ENCODE measurements at places on chromosomes 1 and 21. TPM values are rescaled to one million over a fixed set of nuclear protein-coding genes. Genes with fewer than 3 reads are reported as not detected.

GRCh38 chr1:41670217-41670957 is 185.9 kb upstream of the EDN2 start:
- no peak for DNase-seq

- no peak for DNase-seq
Measured at GRCh38 chr1:230280906-230281413, 145.2 kb downstream of the PGBD5 start.

GRCh38 chr1:1776672-1777582 is 1.3 kb downstream of the NADK start:
- DNase-seq, result peak; percentile 62

DNA sequence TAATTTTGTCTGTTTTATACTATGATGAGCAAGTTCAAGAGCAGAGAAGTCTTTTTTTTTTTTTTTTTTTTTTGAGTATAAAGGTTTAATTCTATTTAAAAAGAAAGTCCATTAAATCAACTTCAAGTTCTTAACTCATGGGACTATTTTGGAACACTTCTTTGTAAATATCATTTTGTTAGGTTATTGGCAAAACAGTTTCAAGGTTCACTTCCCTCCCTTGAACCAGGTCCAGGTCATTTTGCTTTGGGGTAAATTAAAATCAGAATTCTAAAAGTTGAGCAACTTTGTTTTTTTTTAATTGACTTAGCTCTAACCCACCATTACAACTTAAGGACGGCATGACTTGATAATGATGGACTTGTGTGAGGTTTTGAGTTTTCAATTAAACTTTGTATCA is 72.3 kb downstream of the WLS start:
- no peak for DNase-seq

DNA sequence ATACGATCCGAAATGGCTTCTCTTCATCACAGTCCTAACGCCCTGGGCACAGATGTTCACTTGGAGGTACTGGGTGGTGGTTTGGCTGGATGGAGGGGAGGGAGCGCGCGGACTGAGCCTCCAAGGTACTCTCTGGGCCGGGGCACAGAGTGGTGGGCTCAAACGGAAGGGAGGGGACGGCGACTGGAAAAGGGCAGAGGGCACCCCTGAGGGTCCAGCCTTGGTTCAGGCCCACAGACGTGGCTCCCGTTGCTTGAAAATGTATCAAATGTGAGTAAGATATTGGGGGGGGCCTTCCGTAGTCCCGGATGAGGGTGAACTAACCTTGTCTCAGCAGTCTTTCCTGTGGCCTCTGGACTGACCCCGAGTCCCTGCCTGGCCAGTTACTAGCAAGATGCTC is 463 bp downstream of the IL12RB2 start:
- no peak for DNase-seq

DNA sequence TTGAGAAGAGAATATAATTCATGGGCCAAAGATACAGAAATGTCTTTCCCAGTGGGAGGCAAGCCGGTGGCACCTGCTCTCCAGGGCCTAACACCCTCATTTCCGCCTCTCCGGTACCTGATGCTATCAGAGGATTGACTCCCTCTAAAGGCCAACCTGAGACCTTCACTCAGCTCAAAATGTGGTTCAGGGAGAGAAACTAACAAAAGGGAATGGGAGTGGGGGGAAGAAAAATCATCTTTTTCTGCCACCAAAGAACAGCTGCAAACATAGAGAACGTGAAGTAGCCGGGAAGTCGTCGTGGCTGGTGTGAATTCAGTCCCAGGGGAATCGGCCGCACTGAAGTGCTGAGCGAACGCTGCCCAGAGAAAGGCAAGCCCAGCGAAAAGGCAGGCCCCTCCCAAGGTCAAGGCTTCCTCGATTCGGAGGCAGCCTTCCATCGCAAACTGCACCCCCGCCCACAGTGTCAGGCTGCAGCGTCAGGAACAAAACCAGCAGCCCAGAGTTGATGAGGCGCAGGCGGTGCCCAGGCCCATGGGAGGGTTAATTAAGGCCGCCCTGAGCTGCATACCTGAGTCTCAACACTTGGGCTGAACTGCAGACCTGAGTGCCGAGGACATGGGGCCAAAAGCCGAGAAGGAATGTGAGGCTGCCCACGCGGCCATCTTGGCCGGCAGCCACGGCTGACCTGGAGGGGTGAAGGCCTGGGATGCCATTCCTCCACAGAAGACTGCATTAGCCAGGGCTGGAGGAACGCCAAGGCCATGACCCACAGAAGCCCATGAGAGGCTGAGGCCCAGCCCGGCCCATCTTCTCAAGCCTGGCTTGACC is 160.2 kb downstream of the PSMG1 start:
- no peak for DNase-seq

- no peak for DNase-seq
Measured at GRCh38 chr1:232473324-232473723, 156.6 kb downstream of the SIPA1L2 start.

GRCh38 chr21:46111193-46111571 is 13.3 kb downstream of the COL6A2 start:
- DNase-seq, result no peak

GRCh38 chr21:19998453-19998852 is 999.8 kb upstream of the NCAM2 start:
- no peak for DNase-seq

- DNase-seq, result no peak
Measured at GRCh38 chr1:64546013-64546412, 76.1 kb downstream of the CACHD1 start.

- DNase-seq, result no peak
Measured at GRCh38 chr1:182703539-182703938, 19.2 kb upstream of the RGS8 start.

- no peak for DNase-seq
Measured at GRCh38 chr1:241419986-241420385, 63.0 kb upstream of the RGS7 start.

- DNase-seq, result peak; percentile 11
Measured at GRCh38 chr1:71414179-71414578, 333.3 kb upstream of the ZRANB2 start.

DNA sequence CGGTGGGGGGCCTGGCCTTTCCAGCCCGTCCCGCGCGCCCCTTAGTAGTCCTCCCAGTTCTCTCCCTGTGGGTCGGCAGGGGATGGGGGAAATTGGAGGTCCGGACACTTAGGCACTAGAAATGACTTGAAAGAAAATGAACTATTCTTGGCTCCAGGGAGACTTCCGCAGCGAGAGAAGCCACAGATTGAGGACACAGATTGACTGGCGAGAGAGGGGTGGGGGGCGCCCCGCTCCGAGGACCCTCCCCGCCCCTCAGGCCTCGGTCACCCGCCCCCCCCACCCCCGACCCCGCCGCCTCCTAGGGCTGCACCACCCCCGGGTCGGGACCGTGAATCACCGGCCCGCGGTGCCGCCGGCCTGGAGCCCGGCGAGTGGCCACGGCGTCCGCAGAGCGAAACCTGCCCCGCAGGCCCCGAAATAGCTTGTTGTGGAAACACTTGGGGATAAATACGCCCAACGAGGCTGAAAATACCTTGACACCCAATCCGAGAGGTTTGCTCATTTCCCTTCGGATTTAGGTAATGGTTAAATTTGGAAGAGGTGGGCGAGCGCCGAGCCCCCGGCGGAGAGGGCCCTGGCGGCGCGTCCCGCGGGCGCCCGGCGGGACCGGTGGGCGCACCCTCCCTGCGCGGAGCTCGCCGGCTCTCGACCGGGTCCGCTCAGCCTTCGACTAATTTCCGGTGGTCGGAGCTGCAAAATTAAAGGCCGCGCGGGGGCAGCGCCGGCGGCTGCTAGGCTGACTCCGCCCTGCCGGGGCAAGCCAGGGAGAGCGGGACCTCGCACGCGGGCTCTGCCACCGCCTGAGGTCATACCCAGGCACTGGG is at the start of gene GFI1:
TSS of gene GFI1 (minus strand) at position 675 of the 827 bp plus-strand sequence. CDS start 3,438 bp downstream, outside the sequence.
- DNase-seq, result no peak

DNA sequence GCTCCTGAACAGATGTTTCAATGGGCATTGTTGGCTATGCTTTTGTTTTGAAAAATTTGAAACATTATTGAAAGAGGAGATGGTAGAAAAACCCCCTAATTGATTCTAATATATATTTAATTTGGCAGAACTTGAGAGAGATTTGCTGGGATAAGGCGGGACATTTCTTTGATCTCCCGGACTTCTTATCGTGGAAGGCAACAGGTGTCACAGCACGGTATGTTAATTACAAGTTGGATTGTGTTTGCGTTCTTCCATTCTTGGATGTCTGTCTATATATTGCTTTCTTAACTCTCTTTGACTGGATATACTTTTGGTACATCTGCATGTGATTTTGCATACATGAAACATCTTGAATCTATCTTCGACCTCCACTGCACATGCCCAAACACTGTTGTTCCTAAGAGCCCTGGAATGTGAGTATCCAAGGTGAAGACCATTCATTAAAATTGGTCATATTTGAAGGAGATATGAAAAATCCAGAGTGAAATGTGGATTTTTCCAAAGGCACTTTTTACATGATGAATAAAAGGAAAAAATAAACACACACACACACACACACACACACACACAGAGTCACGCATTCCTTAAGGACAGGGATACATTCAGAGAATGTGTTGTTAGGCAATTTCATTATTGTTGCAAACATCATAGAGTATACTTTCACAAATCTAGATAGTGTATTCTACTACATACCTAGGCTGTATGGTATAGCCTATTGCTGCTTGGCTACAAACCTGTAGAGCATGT is 81.9 kb downstream of the FGGY start:
- no peak for DNase-seq

- peak; percentile 98 for DNase-seq
Measured at GRCh38 chr1:201530741-201531531, 8.0 kb upstream of the NAV1 start.

DNA sequence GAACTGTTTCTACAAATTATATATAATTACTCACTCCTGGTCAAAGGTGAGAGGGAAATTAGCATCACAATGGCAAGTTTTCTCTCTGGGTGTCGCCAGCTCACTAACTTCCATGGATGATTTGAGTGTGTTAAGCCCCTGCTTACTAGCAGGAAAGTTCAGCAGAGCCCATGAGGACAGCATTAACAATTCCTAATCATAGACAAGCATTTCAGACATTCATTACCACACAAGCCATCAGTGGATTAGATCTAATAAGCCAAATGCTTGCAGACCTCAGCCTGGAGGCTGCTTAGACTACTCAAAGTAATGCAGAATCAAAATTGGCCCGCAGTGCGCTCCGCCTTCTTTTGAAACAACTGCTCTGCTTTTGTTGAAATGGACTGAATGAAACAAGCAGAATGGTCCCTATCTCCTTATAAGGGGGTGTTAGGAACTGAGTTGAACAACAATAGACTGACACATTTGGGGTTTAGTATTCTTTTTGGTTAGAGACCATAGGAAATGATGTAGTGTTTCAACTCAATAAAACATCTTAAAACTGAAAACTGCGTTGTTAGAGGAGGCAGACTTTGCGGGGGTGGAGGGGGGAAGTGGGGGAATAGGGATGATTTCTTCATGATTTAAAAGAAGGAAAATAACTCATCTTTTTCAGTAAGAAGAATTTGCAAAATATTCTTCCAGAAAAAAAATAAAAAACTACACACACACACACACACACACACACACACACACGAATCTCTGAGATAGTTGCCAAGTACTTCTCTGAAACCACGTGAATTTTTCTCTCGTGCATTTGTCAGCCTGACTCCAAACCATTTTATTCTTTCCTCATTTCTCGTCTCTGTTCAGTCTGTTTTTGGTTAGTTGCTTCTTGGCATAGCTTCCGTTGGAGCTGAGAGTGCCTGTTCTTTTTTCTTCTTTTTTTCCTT is 54.6 kb downstream of the GORAB start:
- DNase-seq, result peak; percentile 98

GRCh38 chr21:42663860-42664535 is 10.6 kb downstream of the PDE9A start:
- DNase-seq, result no peak

DNA sequence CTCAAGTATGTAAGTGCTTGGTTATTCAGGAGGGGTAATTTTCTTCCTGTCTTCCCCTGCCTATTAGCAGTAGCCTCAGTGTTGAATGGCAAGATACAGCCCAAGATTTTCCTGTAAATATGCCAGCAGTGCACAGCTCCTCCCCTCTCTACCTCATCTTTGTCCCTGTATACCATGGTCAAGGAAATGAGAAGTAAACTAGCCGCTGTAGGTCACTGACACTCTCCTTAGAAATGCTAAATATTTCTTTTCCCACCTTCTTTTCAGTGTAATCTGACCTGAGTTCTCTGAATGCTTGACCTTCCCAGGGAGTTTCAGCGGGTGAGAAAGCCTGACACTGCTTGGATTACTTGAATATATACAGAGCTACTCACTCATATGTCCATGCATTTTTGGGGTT is 84.1 kb upstream of the ZNF326 start:
- DNase-seq, result no peak

- DNase-seq, result no peak
Measured at GRCh38 chr21:27079636-27080240, 112.8 kb upstream of the ADAMTS5 start.

DNA sequence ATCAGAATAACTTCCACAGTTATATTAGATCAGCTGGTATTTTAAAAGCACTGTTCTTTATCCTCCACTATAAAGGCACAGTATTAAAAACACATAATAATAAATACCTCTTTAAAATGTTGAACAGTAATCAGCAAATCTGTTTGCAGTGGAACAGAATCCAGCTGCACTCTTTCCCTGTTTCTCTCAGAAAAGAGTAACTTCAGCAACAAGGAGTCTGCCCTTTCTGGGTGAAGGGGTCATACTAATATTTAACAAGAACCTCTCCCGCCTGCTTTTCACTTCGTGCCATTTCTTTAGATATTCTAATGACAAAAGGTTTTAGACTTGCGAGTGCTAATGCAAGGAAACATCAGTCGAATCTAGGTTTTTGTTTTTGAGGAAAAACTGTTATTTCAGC is 194.2 kb upstream of the FMN2 start:
- no peak for DNase-seq

DNA sequence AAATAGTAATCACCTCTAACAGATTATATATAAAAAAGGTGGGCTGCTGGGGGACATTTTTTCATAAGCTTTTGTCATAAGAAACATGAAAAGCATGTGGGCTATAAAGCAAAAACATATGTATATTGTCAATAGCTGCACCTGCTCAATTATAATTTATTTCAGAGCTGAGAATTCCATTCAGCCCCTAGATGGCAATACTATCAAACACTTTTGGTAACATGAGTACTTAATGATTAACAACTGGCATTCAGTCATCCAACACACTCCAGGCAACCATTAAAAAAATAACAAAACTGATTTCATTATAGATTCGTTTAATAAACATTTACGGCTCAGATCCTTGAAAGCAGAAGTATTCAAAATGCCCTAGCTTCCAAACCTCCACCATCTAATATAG is 115.1 kb downstream of the KCTD3 start:
- DNase-seq, result no peak

GRCh38 chr1:234897754-234898454 is 230.7 kb downstream of the TOMM20 start:
- no peak for DNase-seq

The A3GALT2 gene
- total RNA-seq, result not detected

The CASP9 gene
- total RNA-seq, result 5.1 TPM

The CHRM3 gene
- 2.0 TPM for total RNA-seq

The ATP6V1G3 gene
- not detected for total RNA-seq

The FMO5 gene
- total RNA-seq, result 3.1 TPM

The CD34 gene
- 34.3 TPM for total RNA-seq

The CELA3A gene
- not detected for total RNA-seq

The FGR gene
- 9.6 TPM for total RNA-seq
